ENCODE measurements at places on chromosomes 1 and 21.
A peak's percentile ranks its signal among the peaks of the same experiment; 100 is the strongest.

DNA sequence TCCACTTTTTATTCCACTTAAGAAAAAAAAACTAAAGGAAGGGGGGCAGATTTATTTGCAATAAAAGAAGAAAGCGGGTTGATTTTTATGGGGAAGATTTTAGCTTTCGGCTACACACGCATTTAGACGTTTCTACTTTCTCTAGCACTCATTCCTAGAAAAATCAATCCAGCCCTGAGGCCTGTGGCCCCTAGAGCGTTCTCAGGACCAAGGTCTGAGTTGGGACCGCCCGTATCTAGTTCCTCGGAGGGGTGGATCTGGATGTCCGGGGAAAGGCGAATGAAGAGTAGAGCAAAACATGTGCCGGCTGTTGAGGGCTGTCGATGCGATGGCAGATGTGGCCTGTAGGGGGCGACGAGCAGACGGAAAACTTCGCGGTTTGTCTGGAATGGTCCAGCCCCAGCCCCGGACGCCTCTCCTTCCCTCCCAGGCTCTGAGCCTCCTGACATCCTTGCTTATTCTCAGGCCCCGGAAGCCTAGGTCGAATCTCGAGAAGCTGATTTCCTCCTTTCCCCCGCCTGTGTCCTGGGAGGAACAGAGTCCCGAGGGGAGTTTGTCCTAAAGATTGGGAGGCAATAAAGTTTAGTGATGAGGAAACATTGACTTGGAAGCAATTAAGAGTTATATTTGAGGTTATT is 5.2 kb downstream of the FOXD3 start:
- H3K36me3 ChIP-seq = no peaks in the 10 kb centered on the region
- no peak overlapping the region for H3K4me3 ChIP-seq
- peaks cover 71% of the 10 kb centered on the region for H3K27me3 ChIP-seq

DNA sequence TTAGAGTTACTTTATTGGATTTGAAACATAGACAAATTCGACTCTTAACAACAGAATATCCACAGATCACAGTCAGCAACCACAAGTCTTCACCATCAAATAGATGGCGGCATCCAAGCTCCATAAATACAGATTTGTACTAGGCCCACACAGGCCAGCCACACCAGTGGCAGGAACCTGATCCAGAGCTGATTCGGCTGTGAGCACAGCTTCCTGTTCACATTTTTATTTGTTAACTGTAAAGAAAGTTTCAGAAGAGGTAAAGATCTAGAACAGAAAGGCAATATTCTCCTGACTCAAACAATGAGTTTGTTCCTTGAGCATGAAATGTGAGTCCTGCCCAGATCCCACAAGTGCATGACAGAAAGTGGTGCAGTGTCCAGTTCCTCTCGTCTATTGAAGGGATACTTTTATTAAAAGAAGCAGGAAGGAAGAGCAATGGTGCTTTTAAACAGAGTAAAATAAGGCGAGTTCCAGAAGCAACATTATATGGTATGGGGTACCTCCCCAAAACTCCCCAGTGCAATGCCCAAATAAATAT is 205.8 kb downstream of the SLC45A1 start:
- H3K36me3 ChIP-seq = no peaks in the 10 kb centered on the region
- no peak overlapping the region for H3K4me3 ChIP-seq
- peak overlapping the region; percentile 78 for H3K27ac ChIP-seq
- H3K27me3 ChIP-seq = no peaks in the 10 kb centered on the region
- peak; percentile 25 for DNase-seq

- H3K27ac ChIP-seq = no peak overlapping the region
- peaks cover 16% of the 10 kb centered on the region for H3K27me3 ChIP-seq
- H3K36me3 ChIP-seq = no peaks in the 10 kb centered on the region
- H3K4me1 ChIP-seq = peaks cover 8% of the 10 kb centered on the region
- no peak overlapping the region for H3K4me3 ChIP-seq
Measured at GRCh38 chr1:229408458-229409037, 25.3 kb downstream of the ACTA1 start.

GRCh38 chr1:17875882-17876280 is 120.7 kb downstream of the ACTL8 start:
- no peaks in the 10 kb centered on the region for H3K36me3 ChIP-seq
- no peak overlapping the region for H3K4me3 ChIP-seq
- no peak overlapping the region for H3K27ac ChIP-seq

- H3K27me3 ChIP-seq = no peaks in the 10 kb centered on the region
- H3K4me3 ChIP-seq = no peak overlapping the region
- H3K27ac ChIP-seq = no peak overlapping the region
- DNase-seq = no peak
Measured at GRCh38 chr1:19665496-19666465, 1.1 kb downstream of the HTR6 start.

GRCh38 chr1:27179379-27179778 is 24.5 kb upstream of the SLC9A1 start:
- no peaks in the 10 kb centered on the region for H3K36me3 ChIP-seq
- H3K4me1 ChIP-seq = no peaks in the 10 kb centered on the region
- DNase-seq = no peak
- H3K4me3 ChIP-seq = no peak overlapping the region
- no peak overlapping the region for H3K27ac ChIP-seq

- DNase-seq = no peak
- no peak overlapping the region for H3K4me3 ChIP-seq
- H3K4me1 ChIP-seq = no peaks in the 10 kb centered on the region
- peaks cover 86% of the 10 kb centered on the region for H3K36me3 ChIP-seq
- no peak overlapping the region for H3K27ac ChIP-seq
Measured at GRCh38 chr1:39453603-39454002, 37.8 kb upstream of the BMP8A start.

GRCh38 chr1:205667909-205668643 is 12.2 kb downstream of the SLC45A3 start:
- no peaks in the 10 kb centered on the region for H3K4me1 ChIP-seq
- no peaks in the 10 kb centered on the region for H3K36me3 ChIP-seq
- H3K4me3 ChIP-seq = no peak overlapping the region

GRCh38 chr1:222071387-222071786 is 329.5 kb upstream of the DUSP10 start:
- H3K4me1 ChIP-seq = no peaks in the 10 kb centered on the region
- H3K4me3 ChIP-seq = no peak overlapping the region
- H3K27ac ChIP-seq = no peak overlapping the region
- H3K27me3 ChIP-seq = no peaks in the 10 kb centered on the region

DNA sequence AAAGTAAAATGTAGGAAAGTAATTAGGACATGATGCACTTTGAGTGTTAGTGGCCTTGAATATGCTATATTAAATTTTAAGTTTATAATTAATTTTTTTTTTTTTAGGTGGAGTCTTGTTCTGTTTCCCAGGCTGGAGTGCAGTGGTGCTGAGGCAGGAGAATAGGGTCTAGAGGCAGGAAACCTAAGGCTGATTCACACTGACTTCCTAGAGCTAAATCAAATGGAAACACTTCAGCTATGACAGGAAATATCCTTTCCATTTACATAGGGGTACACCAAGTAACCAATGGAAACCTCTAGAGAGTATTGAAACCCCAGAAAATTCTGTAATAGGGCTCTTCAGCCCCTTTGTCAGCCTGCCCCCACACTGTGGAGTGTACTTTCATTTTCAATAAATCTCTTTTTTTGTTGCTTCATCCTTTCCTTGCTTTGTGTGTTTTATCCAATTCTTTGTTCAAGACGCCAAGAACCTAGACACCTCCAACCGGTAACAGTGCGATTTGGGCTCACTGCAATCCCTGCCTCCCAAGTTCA is 17.9 kb upstream of the THRAP3 start:
- no peak overlapping the region for H3K27ac ChIP-seq
- no peak for DNase-seq
- no peak overlapping the region for H3K4me3 ChIP-seq
- H3K27me3 ChIP-seq = no peaks in the 10 kb centered on the region
- H3K36me3 ChIP-seq = no peaks in the 10 kb centered on the region

GRCh38 chr1:167441222-167441621 is 77.1 kb downstream of the CD247 start:
- peaks cover 64% of the 10 kb centered on the region for H3K36me3 ChIP-seq
- peaks cover 82% of the 10 kb centered on the region for H3K4me1 ChIP-seq
- no peaks in the 10 kb centered on the region for H3K27me3 ChIP-seq
- DNase-seq = no peak
- peak overlapping the region; percentile 3 for H3K27ac ChIP-seq

DNA sequence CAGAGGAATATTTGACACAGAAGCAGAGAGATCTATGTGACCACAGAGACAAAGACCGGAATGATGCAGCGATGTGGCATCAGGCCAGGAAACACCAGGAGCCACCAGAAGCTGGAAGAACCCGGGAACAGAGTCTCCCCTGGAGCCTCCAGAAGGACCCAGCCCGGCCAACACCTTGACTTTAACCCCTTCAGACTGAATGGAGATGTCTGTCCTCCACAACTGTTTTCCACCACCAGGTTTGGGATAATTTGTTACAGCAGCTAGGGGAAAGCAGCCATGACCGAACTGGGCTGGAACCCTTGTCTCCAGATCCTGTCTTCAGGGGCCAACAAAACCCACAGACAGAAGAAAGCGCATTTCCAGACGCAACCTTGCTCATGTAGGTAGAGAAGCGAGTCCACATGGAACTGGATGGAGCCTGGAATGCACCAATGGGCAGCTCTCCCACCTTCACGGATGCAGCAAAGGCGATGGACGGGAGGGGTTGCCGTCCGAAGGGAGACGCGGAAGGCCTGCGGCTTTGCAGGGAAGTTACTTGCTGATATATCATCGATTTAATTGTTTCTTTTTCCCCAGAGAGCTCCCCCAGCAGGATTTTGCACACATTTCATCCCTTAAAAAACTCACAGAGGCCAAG is 396.6 kb downstream of the NPHP4 start:
- H3K4me1 ChIP-seq = no peaks in the 10 kb centered on the region
- DNase-seq = no peak
- H3K4me3 ChIP-seq = no peak overlapping the region
- no peak overlapping the region for H3K27ac ChIP-seq
- no peaks in the 10 kb centered on the region for H3K36me3 ChIP-seq
- no peaks in the 10 kb centered on the region for H3K27me3 ChIP-seq

Measured in CD4-positive, alpha-beta memory T cell (primary cell).